ENCODE measurements at places on chromosomes 13 and 19. TPM values are rescaled to one million over a fixed set of nuclear protein-coding genes. Genes with fewer than 3 reads are reported as not detected.

The ZNF808 gene
- total RNA-seq = 17.7 TPM

The RFPL4A gene
- total RNA-seq = not detected

- no peak for DNase-seq
Observed at GRCh38 chr19:27794494-27795042, 1418.4 kb downstream of the UQCRFS1 start.

The BRCA2 gene
- 3.3 TPM for total RNA-seq

DNA sequence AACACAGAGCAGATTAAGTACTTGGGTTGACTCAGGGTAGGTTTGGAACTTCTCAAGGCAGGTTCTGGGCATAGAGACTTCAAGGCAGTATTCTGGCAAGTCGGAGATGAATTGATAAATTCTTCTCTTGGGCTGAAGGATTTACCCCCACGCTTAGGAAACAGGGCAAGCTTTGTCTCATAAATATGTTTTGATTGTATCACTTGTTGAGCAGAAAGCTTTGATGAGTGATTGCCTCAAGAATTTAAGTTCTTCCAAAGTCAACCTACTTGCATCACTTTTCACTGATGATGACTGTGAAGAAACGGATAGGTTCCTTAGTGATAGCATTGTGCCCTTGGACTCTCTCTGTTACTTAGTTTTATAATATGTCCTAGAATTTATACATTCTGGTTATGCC lies 258.6 kb upstream of the DACH1 start:
- DNase-seq = no peak

DNA sequence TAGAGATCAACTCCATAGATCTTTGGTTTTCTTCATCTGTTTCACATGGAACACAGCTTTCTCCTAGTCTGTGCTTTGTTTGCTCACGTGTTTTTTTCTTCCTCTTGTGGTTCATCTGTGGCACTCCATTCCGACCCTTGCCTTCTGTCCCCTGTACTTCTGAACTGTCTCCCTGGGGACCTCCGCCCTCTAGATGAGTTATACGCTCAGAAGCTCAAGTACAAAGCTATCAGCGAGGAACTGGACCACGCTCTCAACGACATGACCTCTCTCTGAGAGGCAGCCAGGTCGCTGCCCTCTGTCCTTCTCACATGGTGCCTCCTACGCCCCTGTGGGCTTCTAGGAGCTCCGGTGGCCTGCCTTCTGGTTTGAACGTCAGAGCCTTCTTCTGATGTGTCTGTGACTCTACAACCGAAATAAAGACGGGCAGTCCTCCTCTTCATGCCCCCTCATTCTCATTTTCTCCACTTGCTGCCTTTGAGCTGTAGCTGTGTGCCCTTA lies 16.6 kb upstream of the RAB8A start:
- DNase-seq = no peak

- peak; percentile 91 for DNase-seq
Observed at GRCh38 chr19:37468961-37469777, at the start of gene ZNF570. Gene ZNF570, plus strand, starts transcription at chr19:37469356. Its CDS starts 999 bp downstream, at chr19:37470355.

GRCh38 chr19:47416643-47416985 lies 2.7 kb downstream of the MEIS3 start:
- no peak for DNase-seq

The CGB2 gene
- not detected for total RNA-seq

DNA sequence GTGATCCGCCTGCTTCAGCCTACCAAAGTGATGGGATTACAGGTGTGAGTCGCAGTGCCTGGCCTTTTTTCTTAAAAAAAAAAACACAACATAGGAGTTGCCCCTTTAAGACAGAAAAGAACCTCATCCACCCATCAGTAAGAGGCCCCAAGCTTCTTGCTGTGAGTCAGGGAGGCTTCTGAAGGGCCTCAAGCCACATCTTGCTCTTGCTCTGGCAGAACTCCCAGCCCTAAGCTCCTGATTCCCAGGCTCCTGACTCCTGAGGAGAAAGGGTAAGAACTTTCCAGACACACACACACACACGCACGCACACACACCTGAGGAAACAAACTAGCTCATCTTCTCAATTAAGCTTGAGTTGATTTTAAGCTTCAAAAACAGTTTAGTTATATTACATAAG lies 6.9 kb downstream of the ETFB start:
- DNase-seq = no peak

DNA sequence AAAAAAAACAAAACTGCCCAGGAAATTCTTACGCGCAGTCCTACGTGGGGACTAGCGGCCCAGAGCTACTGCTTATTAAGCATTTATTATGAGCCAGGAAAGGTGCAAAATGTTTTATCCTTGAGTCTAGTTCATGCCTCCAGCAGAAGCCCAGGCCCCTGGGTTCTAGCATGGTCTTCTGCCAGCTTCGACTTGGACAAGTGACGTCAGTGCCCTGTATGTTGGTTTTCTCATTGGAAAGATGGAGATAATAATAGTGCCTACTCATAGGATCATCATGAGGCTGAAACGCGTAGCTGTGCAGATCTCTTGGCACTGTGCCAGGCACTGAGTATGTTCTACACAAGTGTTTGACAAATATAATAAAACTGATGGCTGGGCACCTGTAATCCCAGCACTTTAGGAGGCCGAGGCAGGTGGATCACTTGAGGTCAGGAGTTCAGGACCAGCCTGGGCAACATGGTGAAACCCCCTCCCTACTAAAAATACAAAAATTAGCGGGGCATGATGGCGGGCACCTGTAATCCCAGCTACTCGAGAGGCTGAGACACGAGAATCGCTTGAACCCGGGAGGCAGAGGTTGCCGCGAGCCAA lies 12.4 kb upstream of the SULT2B1 start:
- DNase-seq = no peak

DNA sequence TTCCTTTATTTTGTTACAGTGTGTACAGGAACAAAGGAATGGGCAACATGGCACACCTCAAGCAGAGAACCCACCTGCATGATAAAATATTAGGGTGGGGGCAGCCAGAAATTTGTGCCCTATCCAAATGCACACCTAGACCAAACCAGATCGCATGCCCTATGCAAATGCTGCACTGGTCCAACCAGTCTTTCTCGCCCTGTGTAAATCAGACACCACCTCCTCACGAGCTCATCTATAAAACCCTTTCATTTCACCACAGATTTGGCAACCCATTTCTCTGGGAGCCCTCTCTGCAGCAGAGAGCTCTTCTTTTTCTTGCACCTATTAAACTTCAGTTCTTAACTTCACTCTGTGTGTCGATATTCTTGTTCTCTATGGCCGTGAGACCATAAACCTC lies 1559.2 kb downstream of the SLITRK1 start:
- no peak for DNase-seq

- no peak for DNase-seq
Observed at GRCh38 chr13:20799726-20800416, 26.1 kb upstream of the EEF1AKMT1 start.

GRCh38 chr13:66266761-66267160 lies 963.4 kb downstream of the PCDH9 start:
- no peak for DNase-seq

GRCh38 chr13:108533842-108534241 lies 95.6 kb upstream of the MYO16 start:
- no peak for DNase-seq

DNA sequence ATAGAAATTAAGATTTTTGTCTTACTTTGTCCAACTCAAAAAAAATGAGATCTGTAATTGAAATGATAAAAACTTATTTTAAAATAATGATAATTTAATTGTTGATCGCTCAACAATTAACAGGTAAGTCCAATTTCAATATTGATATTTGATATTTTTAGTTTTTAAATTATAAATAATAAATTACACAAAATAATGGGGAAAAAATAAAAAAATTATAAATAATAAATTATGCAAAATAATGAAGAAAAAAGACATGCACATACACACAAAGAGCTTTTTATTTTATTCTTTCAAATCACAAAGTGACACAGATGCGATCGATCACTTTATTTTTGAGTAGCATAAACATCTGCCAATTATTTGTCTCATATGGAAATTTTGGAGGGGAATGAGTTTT lies 40.8 kb downstream of the KCTD12 start:
- no peak for DNase-seq

The SHISA7 gene
- total RNA-seq = not detected

DNA sequence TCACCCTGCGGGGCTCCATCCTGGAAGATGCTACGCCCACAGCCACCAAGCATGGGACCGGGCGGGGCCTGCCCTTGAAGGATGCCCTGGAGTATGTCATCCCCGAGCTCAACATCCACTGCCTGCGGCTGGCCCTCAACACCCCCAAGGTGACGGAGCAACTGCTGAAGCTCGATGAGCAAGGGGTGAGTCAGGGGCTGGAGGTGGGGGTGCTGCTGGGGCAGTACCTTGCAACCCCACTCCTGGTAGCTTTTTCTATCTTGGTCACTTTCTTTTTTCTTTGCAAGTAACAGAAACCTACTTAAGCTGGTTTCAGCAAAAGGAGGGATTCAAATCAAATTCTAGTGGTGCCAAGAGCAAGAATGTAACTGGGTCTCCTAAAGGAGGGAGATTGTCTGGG lies 124.1 kb downstream of the DPF1 start:
- DNase-seq = no peak

DNA sequence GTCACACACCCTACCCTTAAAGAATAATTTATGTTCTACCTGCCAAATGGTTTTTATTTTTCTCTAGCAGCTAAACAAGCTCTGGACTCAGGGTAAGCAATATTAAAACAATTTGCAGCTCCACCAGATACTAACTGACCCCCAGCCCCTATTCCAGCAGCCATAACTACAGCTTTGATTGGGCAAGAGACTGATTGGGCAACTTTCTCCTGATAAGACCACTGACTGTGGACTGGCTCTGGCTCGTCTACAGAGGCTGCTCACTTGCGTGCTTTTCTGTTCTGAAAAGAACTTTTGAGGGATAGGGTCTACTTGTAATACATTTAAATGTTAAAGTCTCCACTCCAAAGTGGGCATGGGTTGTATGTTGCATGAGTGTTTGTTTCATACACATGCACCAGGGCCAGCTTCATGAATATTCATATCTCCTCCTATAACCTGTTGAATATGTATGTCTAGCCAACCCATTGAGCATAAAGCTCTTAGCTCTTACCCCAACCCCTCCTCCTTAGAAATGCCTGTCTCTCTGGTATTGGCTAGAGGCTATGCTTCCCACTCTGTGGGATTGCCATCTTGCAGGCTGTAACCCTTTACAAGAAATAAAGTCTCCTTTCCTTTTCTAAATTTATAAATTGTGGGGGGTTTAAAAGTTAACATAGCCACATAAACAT lies 19.9 kb downstream of the OR7A5 start:
- DNase-seq = no peak

GRCh38 chr19:50837300-50837699 lies 3.9 kb upstream of the KLK15 start:
- no peak for DNase-seq

DNA sequence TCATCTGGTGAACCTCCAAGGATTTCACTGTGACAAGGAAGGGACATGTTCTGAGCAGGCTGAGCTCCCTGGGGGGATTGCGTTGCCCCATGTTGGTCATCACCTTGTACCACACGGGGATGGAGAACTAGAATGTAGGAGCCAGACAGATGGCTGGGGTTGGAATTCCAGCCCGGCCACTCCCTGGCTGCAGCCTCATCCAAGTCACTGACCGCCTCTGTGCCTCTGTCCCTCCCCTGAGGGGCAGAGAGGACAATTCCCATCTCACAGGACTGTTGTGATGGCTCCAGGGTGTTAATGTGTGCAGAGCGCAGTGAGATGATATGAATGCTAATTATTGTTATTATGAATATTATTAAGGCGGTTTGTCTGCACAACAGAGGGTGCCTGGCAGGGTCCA lies 24.1 kb downstream of the ADGRL1 start:
- DNase-seq = no peak

GRCh38 chr19:16297575-16298178 lies 26.9 kb upstream of the KLF2 start:
- no peak for DNase-seq

- no peak for DNase-seq
Observed at GRCh38 chr13:91219201-91219600, 128.3 kb upstream of the MIR17HG start.

- no peak for DNase-seq
Observed at GRCh38 chr13:79812070-79812850, 331.3 kb downstream of the NDFIP2 start.

DNA sequence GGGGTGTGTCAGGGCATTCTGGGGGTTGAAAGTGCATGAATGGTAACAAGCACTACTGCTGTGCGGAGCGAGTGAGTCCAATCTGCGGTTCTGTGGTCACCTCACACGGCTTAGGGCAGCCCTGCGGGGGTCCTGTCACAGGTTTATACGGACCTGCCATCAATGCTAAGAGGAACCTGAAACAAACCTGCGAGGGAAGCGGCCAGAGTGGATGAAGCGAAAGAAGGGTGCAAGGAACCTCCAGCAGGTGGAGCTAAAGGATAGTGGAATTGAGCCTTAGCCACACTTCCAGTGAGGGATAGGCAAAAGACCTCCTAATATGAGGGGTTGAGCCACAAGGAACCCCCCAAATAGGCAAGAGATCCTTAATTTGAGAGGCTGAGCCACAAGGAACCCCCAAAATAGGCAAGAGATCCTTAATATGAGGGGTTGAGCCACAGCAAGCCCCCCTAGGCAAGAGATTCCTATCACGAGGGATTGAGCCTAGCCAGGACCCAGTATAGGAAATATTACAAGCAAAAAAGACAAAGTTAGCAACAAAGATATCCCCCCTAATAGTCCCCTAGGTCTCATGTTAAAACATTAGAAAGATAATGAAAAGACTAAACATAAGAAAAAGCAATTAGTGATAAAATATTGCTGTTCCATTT lies 6.3 kb upstream of the ZNF69 start:
- DNase-seq = peak; percentile 72

- DNase-seq = no peak
Observed at GRCh38 chr13:78022164-78022877, 103.7 kb upstream of the EDNRB start.

- DNase-seq = no peak
Observed at GRCh38 chr13:20114066-20114610, 46.7 kb downstream of the GJA3 start.

The GJB6 gene
- 1.4 TPM for total RNA-seq

GRCh38 chr19:18321734-18322102 lies 1.2 kb downstream of the LSM4 start:
- DNase-seq = peak; percentile 21

- no peak for DNase-seq
Observed at GRCh38 chr13:25215253-25215575, 43.1 kb upstream of the AMER2 start.

The BEST2 gene
- total RNA-seq = not detected

The FCHO1 gene
- 87.7 TPM for total RNA-seq

DNA sequence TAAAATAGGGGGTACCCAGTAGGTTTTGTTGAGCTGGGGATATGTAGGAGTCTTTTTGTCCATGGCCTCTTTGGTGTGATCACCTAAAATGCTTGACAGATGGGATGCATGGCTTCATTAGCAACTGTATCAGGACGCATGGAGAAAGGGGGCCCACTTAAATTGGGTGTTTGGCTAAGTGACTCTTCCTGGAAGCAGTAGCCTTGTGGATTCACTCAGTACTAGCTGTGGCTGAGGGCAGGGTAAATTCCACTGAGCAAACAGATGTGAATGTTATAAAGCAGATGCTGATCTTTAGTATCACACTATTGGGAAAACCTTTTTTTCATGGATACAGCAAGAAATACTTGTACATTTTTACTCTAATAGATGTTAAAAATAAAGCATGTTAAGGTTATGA lies 140.0 kb downstream of the FGF14 start:
- no peak for DNase-seq

GRCh38 chr19:6725513-6726231 lies 5.2 kb upstream of the C3 start:
- DNase-seq = no peak
